G401 (cell line): ENCODE measurements at places on chromosomes 5 and 9. TPM values are rescaled to one million over a fixed set of nuclear protein-coding genes. Genes with fewer than 3 reads are reported as not detected.

DNA sequence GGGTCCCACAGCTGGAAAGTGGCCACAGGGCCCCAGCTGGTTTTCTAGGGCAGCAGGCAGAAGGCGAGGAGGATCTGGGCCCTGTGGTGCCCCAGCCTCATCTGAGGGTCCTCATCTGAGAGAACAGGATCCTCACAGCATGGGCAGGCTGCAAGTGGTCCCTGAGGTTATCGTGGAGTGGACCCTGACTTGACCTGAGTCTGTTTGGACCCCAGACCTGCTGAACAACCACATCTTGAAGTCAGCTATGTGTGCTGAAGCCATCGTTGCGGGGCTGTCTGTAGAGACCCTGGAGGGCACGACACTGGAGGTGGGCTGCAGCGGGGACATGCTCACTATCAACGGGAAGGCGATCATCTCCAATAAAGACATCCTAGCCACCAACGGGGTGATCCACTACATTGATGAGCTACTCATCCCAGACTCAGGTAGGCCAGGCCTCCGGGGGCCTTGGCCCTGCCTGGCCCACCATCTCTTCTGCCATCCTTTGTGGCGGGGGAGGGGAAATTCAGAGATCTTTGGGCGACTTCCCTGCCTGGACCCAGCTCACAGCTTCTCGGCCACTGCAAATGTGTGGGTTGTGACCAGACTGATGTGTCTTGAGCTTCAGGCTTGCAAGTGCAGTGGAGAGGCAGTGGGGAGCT is 24.0 kb downstream of the TGFBI start:
- DNase-seq: no peak

Gene NR2F1
- total RNA-seq: 175 and 199 TPM in 2 replicates

- DNase-seq: no peak
Observed at GRCh38 chr5:66164044-66164790, 20.1 kb downstream of the SREK1 start.

GRCh38 chr5:128100860-128101557 is 17.4 kb downstream of the SLC12A2 start:
- DNase-seq: no peak

DNA sequence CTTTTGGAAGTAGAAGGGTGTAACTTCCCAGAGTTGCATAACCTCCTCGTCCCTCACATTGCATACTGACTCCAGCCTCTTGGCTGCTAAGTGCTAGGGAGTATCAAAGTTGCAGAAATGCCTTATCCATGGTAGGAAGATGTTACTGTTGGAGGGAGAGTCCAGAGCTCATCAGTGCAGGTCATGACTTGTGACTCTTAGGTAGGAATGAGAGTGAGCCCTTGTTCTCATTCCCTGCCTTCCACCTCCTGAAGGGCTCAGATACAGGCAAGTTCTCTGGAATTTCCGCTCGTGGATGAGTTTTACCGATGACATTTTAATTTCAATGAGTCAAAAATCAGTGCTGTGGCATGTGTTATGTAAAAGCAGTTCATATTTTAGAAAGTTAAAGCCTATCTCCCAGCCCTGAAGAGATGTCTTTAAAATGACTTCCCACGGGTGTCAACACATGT is 17.0 kb downstream of the IRX1 start:
- no peak for DNase-seq

GRCh38 chr5:1896602-1897376 is 14.1 kb upstream of the IRX4 start:
- no peak for DNase-seq

DNA sequence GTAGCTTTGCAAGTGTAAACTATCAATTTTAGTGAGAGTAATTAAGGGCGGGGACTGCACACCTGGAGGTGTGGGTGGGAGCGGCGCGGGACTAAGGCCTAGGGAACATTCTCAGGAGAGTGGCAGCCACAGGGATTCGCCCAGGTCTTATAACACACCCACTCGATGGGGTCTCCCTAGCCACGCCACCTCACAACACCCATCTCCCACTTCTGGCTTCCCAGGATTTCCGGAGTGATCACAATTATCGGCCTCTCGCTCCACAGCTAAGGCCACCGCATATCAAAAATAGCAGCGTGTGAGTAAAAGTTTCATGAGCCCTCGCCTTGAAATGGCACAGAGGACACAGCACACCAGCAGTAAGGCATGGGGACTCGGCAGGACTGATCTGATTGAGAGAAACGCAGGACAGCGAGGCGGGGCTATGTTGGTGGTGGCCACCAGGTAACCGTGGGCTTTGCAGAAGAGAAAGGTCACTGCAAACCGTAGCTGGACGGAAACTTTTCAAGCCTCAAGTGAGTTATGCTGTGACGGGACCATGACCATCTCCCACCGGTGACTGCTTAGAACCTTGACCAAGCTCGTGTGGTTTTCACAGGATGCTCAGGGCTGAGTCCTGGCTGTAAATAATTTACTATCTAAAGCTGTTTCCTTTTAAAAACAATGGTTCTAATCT is 1.1 kb upstream of the LPAR1 start:
- DNase-seq: no peak

Gene LPAR1
- total RNA-seq: not detected in 2 replicates

Gene SPATA31C1
- total RNA-seq: not detected in 2 replicates

DNA sequence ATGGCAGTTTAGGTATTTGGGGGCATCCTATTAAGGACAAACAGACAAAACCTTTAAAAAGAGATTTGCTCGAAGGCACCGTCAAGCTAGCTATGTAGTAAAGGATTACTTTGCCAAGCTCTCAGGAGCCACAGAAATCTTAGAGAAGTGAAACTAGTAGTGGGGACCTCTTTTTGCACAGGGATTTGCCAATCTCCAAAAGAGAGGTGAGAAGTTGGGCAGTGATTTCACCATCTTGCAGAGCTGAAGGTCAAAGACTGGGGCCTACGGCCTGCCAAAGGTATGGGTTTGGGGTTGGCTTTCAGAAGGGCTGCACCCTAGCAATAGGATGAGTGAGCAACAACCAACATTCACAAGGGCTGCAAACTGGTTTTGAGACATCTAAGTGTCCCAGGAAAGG is 1.6 kb upstream of the FCN1 start:
- DNase-seq: no peak
